ENCODE measurements at places on chromosomes 3 and 15.

- DNase-seq: peak; percentile 32
Observed at GRCh38 chr15:45919806-45920205, 285.0 kb downstream of the SQOR start.

DNA sequence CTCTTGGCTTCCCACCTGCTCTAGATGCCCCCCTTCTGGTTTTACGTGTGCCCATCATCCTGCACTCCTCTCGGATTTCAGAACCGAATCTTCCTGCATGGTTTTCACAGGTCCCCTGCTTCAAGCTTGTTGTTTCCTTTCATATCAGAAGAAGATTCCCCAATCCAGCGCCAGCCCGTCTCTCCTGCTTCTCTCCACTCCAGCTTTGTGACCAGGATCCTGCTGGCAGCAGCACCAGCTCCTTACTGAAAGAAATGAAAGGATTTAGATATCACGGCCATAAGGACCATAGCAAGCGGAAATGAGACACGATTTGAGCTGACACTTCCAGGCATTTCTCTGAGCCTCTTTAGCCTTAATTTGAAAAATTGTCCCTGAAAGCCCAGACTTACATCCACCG lies 180.3 kb upstream of the UBE3A start:
- DNase-seq: no peak

GRCh38 chr3:14476583-14477265 lies 63.4 kb downstream of the GRIP2 start:
- no peak for DNase-seq

DNA sequence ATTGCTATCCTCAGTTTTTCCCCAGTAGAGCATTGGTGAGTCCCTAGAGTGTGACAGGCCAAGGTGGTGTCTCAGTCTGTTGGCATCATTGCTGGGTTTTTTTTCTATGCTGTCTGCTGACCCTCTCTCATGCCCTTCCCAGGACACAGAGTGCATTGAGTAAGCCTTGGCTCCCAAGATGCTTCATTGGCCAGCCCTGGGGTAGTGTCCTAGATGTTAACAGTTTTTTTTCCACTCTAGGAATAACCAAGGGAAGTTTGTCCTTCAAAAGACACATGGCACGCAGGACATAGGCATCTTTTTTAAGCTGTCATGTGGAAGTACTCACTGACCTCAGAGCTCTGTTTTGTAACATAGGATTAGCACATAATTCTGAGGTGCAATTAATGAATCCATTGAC lies 19.5 kb downstream of the ADAMTSL3 start:
- DNase-seq: no peak

DNA sequence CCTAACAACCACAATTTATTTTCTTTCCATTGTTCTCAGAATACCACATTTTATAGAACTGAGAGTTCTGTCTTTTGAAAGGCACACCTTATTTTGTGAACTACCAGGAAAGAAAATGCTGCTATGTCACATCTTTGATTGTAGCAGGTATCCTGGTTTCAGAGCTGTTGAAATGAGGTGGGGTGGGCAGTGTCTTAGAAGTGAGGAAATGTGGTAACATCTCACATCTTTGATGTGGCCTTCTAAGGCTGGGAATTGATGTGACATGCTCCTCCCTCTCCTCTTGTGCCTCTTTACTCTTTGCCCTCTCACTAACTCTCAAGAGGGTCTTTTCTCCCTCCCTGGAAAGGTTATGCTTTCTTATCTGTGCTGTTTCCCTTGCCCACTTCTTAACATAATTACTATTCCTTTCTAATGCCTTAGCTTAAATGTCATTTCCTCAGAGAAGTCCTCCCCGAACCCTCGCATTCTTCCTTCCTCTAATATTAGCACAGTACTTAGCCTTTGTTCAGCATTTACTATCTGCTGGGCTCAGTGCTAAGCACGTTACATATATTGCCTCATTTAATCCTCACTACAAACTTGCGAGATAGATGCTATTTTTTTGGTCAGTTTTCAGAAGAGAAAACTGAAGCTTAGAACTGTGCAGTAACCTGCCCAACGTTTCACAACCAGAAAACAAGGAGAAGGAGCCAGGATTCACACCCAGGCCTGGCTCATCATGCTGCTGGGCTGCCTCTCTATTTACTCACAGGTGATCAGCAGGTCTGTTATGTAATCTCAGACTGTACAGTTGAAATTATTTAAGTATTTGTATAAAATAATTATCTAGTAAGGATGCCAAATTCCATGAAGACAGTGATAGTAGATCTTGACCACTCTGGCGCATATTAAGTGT lies 24.0 kb upstream of the SPTSSB start:
- no peak for DNase-seq

DNA sequence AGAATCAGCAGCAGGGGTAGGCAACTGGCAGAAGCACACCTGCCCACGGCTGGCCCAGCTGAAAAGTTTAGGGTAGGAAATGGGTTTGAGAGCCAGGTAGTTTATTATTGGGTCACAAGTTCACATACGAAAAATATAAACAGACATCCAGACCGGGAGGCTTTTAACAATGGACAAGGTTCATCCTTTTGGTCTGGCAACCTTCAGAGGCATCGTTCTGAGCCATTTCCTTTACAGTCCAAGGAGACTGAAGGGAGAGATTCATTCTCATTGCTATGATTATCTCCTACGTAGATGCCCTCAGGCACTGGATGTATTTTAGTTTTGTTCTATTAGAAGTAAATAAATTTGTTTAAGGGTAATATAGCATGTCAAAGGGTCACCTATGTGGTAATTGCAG lies 248.0 kb upstream of the THBS1 start:
- no peak for DNase-seq

DNA sequence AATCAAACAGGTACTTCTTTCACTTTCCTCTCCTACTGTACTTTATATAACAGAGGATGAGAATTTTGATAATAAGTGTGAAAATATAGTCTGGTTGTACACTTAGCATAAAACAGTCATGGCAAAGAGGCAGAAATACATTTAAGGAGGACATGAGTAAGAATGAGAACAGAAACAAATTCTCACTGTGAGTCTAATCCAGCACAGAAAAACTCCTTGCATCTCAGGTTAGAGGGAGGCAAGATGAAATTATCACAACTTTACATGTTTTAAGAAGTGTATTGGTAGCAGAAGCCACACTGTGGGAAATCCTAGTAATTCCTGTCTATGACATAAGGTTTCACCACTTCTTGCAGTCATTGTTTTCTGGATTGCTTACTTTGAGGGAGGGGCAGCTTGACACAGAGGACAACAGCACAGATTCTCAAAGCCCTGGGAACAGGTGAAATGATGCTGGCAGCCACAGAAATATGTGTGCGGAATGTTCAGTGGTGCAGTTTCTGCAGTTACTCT lies 733.6 kb upstream of the GBE1 start:
- DNase-seq: no peak

DNA sequence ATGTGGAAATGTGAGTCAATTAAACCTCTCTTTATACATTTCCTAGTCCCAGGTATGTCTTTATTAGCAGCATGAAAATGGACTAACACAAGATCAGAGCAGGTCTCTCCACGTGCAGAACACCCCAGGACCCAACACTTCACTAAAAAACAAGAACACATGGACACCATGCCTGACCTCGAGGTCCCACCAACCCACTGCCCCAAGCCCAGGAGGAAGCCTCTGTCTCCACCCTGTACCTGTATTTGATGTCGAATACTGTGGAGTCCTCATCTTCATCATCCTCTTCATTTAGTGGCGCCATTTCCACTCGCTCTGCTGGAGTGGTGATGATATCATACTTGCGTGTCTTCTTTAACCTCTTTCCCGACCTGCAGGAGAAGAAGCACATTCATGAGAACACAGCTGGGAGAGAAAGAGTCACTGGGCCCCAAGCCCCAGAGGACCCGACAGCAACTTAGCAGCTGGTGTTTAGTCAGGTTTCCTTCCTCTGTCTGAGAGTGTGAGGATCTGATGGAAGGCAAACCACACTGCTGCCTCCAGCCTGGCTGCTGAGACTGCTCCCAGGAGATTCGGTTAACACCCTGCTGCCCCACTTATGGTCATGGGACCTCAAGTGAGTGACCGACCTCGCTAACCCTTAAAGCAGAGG lies 25.5 kb downstream of the FAM174B start:
- DNase-seq: no peak

- DNase-seq: peak; percentile 58
Observed at GRCh38 chr3:128590948-128591347, 59.7 kb downstream of the RPN1 start.

GRCh38 chr3:129793942-129794310 lies 99.6 kb downstream of the TMCC1 start:
- DNase-seq: no peak
